ENCODE measurements at places on chromosomes 2 and 18. TPM values are rescaled to one million over a fixed set of nuclear protein-coding genes. Genes with fewer than 3 reads are reported as not detected.

OTX1 gene
- not detected for total RNA-seq

SOWAHC gene
- 6.4 TPM for total RNA-seq

SMAD7 gene
- total RNA-seq, result 16.2 TPM

NDUFB3 gene
- total RNA-seq, result 91.5 TPM

CHN1 gene
- total RNA-seq, result 10.5 TPM

DOK6 gene
- total RNA-seq, result 0.89 TPM

NYAP2 gene
- 0.14 TPM for total RNA-seq

NT5DC4 gene
- 0.28 TPM for total RNA-seq

METTL4 gene
- total RNA-seq, result 18.8 TPM

FRZB gene
- total RNA-seq, result 38.2 TPM

HIBCH gene
- 24.4 TPM for total RNA-seq

CHMP1B gene
- 34.2 TPM for total RNA-seq

IL36B gene
- not detected for total RNA-seq

MAT2A gene
- total RNA-seq, result 127 TPM

DIPK1C gene
- total RNA-seq, result 0.51 TPM
